ENCODE measurements at places on chromosomes 12 and 14.
A peak's percentile ranks its signal among the peaks of the same experiment; 100 is the strongest.

GRCh38 chr14:24430682-24431568 lies 1.2 kb downstream of the KHNYN start:
- DNase-seq = peak; percentile 62

- DNase-seq = no peak
Measured at GRCh38 chr12:44960856-44961255, 84.7 kb upstream of the NELL2 start.

GRCh38 chr12:57110104-57111030 lies 795 bp downstream of the STAT6 start:
- peak; percentile 70 for DNase-seq

GRCh38 chr14:75049731-75050201 lies 1.5 kb downstream of the MLH3 start:
- no peak for DNase-seq

DNA sequence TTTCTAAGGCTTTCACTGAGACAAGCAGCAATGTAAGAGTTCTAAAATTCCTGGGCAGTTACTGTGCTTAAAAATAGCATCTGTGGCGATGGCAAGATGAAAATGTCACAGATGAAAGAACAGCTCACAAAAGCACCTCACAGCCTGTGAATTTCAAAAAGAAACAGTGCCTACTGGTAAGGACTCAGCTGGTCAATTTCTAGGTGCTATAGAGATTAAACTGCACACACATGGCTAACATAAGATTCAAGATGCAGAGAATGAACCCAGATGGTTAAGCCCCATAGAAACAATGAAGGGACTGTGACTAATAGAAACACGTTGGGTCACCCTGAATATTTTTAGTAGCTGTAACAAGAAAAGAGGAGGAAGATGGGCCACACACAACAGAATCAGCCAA lies 12.0 kb upstream of the IL26 start:
- DNase-seq = no peak

GRCh38 chr12:131869871-131870418 lies 24.5 kb upstream of the ULK1 start:
- no peak for DNase-seq

GRCh38 chr14:32330351-32331111 lies 1.4 kb downstream of the AKAP6 start:
- no peak for DNase-seq

GRCh38 chr12:102960766-102961465 lies 3.4 kb downstream of the ASCL1 start:
- no peak for DNase-seq

- no peak for DNase-seq
Measured at GRCh38 chr14:75098682-75099081, 28.2 kb downstream of the NEK9 start.

- no peak for DNase-seq
Measured at GRCh38 chr12:118549510-118549980, 173.2 kb downstream of the SUDS3 start.

Measured in activated CD4-positive, CD25-positive, alpha-beta regulatory T cell treated with anti-CD3 and anti-CD28 coated beads, Interleukin-2, amount 50 U/mL, for 72 hours (primary cell).